MG63 (cell line): ENCODE measurements at places on chromosomes 3 and 15. TPM values are rescaled to one million over a fixed set of nuclear protein-coding genes. Genes with fewer than 3 reads are reported as not detected.
A peak's percentile ranks its signal among the peaks of the same experiment; 100 is the strongest.

DNA sequence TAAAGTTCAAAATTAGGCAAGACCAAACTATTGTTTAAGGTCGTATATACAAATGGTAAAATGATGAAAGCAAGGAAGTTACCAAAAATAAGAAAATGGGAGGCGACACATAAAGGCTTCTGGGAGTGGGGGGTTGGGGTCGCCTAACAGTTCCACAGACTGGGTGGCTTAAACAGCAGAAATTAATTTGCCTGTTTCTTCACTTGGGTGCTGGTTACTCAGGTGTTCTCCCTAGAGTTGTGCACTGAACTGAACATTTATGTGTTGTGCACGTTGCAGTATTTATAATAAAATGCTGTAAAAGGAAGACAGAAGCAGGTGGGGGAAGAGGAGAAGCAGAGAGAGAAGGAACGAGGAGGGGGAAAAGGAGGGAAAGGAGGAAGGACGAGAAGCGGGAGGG is 10.5 kb upstream of the RNU6-1 start:
- no peak for DNase-seq

- DNase-seq, result no peak
These were observed 7.6 kb upstream of the COL8A1 start for GRCh38 chr3:99630815-99631214.

GRCh38 chr3:186287711-186288110 is 74.3 kb downstream of the DGKG start:
- DNase-seq, result peak; percentile 69

GRCh38 chr3:188826574-188826973 is 345.2 kb upstream of the TPRG1 start:
- DNase-seq, result no peak

The XYLB gene
- total RNA-seq, result 1.0 and 2.8 TPM in 2 replicates

- DNase-seq, result peak; percentile 96
These were observed 27.6 kb downstream of the HDAC11 start for GRCh38 chr3:13507570-13508339.

DNA sequence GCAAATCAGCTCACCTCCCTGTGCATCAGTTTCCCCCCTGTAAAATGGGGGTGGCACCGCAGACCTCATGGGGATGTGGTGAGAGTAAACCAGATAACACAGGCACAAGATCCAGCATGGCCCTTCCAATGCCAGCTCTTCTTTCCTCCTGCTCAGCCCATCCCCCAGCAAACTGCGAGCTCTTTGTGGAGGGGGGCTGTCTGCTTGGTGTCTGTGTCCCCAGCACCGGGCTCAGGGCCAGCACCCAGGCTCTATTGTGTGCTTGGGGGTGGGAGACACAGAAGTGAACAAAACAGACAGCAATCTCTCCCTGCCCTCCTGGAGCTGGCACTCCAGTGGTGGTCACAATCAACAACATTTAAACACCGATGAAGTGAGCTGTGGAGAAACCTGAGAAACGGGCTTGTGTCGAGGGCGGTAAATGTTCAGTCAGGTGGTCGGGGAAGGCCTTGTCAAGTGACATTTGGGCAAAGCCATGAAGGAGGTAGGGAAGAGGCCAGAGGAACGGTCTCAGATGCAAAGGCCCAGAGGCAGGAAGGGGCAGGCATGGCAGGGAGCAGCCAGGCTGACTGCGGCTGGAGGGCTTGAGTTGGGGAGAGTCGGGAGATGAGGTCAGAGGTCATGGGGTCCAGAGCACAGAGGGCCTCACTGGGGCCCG is 28.4 kb downstream of the GRIP2 start:
- no peak for DNase-seq

DNA sequence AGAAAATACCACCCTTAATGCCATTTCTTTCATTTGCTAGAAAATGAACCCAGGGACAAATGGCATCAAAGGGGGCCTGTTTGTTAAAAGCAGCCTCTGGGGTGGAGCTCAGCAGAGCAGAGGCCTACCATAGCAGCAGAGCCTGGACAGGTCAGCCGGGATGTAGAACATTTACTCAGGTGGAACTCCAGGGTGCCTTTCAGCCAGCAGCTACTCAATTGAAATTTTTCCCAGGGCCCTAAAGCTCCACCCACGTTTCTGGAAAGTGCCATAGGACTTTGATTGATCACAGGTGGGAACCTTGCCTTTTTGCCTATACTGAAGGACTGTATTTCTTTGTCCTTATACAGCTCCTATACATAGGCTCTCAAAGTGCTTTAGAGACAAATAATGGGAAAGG is 74.5 kb upstream of the C15orf61 start:
- no peak for DNase-seq
